Cerebellum (tissue), 4 donors: ENCODE measurements at places on chromosomes 5 and 9. TPM values are rescaled to one million over a fixed set of nuclear protein-coding genes. Genes with fewer than 3 reads are reported as not detected.

DNA sequence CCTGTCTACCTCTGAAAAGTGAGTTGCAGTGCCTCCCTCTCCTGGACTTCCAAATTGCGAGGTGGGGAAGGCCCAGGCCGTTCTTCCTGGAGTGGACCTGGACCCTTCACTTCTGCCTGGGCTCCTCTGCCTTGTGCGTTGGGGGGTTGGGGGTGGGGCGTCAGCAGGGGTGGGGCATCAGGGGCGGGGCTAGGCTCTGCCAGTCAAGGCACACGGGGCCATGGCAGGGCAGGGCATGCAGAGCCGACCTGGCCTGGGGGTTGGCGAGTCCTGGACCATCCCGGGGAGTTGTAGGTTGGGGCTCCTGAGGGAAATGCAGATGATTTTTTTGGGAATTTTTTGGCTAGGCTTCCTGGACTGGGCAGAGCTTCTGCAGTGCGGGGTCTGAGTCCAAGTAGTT is 87.1 kb downstream of the EHMT1 start:
- DNase-seq = no peak

DNA sequence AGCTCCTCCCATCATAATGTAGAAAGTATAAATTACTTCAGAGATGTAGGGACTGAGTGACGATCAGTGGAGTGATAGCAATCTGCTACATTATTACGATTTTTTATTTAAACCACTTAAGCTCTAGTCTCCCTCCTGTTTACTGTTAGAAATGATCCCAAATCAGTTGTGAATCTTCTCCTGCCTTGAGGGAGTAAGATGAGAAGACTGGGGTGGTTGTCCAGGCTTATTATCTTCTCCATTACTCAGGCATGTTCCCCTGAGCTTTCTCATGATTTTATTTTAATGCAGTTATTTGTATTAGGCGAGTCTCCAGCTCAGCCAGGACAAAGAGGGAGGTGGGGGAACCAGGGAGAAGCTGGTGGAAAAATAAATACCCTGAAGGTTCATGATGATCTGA is 48.2 kb upstream of the CTNNA1 start:
- no peak for DNase-seq

GRCh38 chr9:76651119-76651705 is 113.0 kb upstream of the PCA3 start:
- no peak for DNase-seq

- no peak for DNase-seq
These were observed 94.0 kb downstream of the PHF2 start for GRCh38 chr9:93670208-93671019.

DNA sequence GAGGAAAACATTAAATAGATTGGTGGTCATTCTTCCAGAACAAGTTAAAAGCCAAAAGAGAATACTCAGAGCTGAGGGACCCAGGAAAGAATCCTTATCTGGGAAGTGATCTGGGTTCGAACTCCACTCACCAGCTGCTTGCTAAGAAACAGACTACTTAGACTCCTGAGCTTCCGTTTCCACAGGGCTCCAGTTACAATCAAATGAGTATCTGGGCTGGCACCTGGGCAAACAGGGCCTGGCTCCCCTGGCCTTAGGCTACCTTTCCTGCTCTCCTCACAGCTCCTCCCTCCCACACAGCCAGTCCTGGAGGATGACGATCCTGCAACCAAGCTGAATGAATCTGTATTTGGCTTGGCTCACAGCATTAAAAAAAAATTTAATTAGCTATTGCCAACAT is 2.5 kb downstream of the MAPK9 start:
- no peak for DNase-seq

GRCh38 chr5:98604721-98605425 is 168.6 kb upstream of the RGMB start:
- no peak for DNase-seq

GRCh38 chr9:124355941-124356744 is 59.1 kb downstream of the PSMB7 start:
- no peak for DNase-seq

- no peak for DNase-seq
These were observed 24.3 kb downstream of the NUP214 start for GRCh38 chr9:131149688-131150053.

DNA sequence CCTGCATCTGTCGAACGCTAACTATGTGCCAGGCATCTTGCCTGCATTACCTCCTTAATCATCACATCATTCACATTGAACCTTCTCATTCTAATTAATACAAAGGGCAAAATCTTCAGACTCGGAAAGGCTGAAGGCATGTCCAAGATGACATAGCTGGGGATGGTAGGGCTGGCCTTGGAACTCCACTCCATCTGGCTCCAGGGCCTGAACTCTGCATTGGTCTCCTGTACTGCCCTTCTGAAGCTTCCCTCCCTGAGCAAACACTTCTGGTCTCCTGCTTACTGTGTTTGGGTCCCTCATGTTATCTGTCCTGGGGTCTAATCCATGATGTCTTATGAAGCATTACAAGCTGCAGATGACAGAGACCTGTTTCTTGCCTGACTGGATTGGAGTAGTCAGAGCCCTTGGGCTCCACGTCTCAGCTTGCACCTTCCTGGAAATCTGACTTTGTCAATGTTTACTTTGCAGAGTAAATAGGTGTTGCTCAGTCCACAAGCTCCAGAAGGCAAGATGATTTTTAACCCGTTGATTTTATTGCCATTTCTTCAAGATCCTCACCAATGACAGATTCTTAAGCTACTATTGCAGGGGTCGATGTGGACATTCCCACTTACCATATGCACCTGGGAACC is 106.1 kb downstream of the GALNT10 start:
- no peak for DNase-seq

DNA sequence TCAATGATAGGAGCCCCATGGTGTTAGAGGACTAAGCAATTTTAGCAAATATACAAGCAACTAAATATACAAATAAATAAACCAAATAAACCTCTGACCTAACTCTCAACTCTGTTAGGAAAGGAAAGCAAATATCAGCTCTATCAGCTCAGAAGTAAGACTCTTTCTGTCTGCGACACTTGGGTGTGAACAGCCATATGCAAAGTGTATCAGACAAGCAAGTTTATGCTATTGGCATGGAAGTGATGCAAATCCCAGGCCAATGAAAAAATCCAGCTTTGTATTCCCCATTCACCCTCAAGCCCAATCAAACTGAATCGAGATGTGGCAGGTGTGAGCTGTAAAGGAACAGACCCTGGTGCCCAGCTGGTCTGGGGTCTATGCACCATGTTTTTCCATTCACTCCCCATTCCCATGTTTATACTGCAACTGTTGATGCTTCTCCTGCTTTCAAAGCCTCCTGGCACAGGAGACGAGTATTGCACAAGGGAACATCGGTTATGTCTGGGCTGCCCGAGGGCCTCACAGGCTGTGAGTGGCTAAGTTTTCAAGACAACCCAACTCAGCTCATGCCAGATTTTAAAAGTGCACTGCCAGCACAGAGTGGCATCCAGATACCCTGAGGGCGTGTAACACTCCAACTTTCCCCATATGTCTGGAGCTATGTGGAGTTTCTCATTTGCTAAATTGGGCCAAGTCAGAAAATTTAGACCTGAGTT is 73.1 kb downstream of the FEM1C start:
- DNase-seq = no peak

- DNase-seq = no peak
These were observed 47.5 kb downstream of the TMOD1 start for GRCh38 chr9:97548819-97549540.

GRCh38 chr5:137800700-137801411 is 46.7 kb upstream of the HNRNPA0 start:
- no peak for DNase-seq

GRCh38 chr5:140637371-140638100 is 1.7 kb upstream of the TMCO6 start:
- no peak for DNase-seq

DNA sequence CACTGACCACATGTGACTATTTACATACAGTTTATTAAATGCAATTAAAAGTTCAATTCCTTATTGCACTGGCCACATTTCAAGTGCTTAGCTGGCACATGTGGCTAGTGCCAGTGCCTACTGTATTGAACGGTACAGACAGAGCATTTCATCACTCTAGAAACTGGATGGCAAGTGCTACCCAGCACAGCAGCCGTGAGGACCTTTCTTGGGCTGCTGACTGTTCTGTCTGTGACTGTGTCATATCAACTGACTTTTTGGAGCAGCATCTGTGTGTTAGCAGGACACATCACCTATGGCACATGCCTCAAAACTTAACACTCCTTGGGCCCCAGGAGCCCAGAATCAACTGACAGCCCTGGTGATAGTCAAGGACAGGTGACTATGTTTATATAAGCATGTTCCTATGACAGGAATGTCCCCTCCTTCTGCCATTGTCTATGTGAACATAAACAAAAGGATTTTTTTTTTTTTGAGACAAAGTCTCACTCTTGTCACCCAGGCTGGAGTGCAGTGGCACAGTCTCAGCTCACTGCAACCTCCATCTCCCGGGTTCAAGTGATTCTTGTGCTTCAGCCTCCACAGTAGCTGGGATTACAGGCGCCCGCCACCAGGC is 8.9 kb downstream of the IRF1 start:
- no peak for DNase-seq

GRCh38 chr9:20987521-20987920 is 43.9 kb downstream of the HACD4 start:
- no peak for DNase-seq

DNA sequence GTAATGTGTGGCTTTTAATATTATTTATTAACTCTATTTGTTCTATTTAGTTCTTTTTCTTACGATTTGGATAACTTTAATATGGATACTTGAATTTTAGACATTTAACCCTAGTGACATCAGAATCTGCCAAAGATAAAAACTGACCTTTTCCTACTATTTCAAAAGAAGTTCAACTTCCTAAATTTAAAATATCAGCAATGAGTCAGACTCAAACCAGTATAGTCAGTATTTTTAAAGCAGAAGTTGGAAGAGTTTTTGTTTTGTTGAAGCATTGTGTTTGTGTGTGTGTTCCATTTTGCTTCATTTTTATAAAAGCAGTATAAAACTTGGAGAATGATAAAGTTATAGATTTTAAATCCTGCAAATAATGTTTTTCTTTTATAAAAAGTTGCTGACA is 251.8 kb upstream of the RASA1 start:
- no peak for DNase-seq

GRCh38 chr5:175921061-175921730 is 46.9 kb downstream of the THOC3 start:
- no peak for DNase-seq

- no peak for DNase-seq
These were observed 41.1 kb downstream of the ERBIN start for GRCh38 chr5:65967288-65968066.

DNA sequence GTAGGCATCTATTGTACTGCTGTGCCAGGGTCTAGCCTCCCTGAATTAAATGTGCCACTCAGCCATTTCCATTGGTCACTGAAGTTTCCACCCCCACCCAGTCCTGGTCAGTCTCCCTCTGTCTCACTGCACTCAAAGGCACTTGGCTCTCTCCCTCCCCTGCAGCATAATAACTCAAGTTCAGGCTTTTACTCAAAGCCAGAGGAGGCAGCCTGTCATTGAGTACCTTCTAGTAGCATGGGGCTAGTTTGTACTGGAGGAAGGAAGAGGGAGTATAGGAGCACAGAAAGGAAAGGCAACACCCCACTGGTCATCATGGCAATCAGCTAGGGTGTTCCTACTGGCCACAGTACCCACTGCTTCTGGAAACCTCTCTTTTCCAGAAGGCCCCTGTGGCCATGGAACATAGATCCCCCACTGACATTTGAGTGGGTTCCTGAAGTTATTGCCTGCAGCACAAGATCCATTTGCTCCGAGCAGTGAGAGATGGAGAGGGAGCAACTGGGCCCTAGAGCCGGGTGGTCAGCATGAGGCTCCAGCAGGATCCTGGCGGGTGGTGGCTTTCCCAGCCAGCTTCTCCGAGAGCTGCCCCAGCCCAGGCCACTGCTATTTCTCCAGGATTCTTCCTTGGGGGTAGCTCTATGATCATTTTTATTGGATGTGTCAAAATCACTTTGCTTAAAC is 89.9 kb upstream of the CPEB4 start:
- DNase-seq = no peak

- no peak for DNase-seq
These were observed 59.2 kb upstream of the CLINT1 start for GRCh38 chr5:157917899-157918809.

- DNase-seq = no peak
These were observed 21.3 kb downstream of the WWC1 start for GRCh38 chr5:168312606-168313295.

- DNase-seq = no peak
These were observed 970 bp upstream of the ARRDC1 start for GRCh38 chr9:137604345-137605086.

GRCh38 chr9:93059715-93060578 is 1.4 kb downstream of the SUSD3 start:
- no peak for DNase-seq

Gene SERF1B
- 66.8 TPM for total RNA-seq

Gene SLC36A2
- not detected for total RNA-seq

Gene CEL
- total RNA-seq = 0.73 TPM

Gene FGFR4
- 4.5 TPM for total RNA-seq

Gene FOXD4L5
- total RNA-seq = 0.64 TPM

Gene TAF11L5
- not detected for total RNA-seq

Gene TRIM36
- 68.9 TPM for total RNA-seq

Gene CARD9
- total RNA-seq = 1.9 TPM

Gene NEURL1B
- 13.2 TPM for total RNA-seq

Gene IL7R
- total RNA-seq = 0.27 TPM

Gene AP3S1
- total RNA-seq = 92.5 TPM

Gene DDX31
- total RNA-seq = 21.4 TPM

Gene TMEM8B
- 9.3 TPM for total RNA-seq

Gene CD14
- 17.6 TPM for total RNA-seq
